ENCODE measurements at places on chromosomes 3 and 15. TPM values are rescaled to one million over a fixed set of nuclear protein-coding genes. Genes with fewer than 3 reads are reported as not detected.

The CCDC13 gene
- 2.9 TPM for total RNA-seq

The KPNA1 gene
- 35.9 TPM for total RNA-seq

The ANKRD63 gene
- not detected for total RNA-seq

The GOLGA8A gene
- total RNA-seq: 53.7 TPM

The BMF gene
- 7.3 TPM for total RNA-seq

The GP9 gene
- total RNA-seq: not detected

The DBR1 gene
- 15.8 TPM for total RNA-seq

The SELENOK gene
- total RNA-seq: 34.7 TPM

The C3orf85 gene
- total RNA-seq: not detected

The MAPK6 gene
- 14.1 TPM for total RNA-seq

The UMPS gene
- 17.0 TPM for total RNA-seq

The GRAMD2A gene
- total RNA-seq: not detected

The ZNF80 gene
- total RNA-seq: not detected

The DPPA2 gene
- total RNA-seq: not detected

The MFGE8 gene
- total RNA-seq: 432 TPM

The LRRN1 gene
- 0.33 TPM for total RNA-seq

The PLS1 gene
- total RNA-seq: not detected

The COLQ gene
- total RNA-seq: 5.1 TPM

The MOBP gene
- total RNA-seq: not detected

The SCAPER gene
- total RNA-seq: 23.8 TPM

The CHRNA7 gene
- total RNA-seq: 0.16 TPM

The DGKG gene
- 3.1 TPM for total RNA-seq

The RASGRP1 gene
- total RNA-seq: 1.1 TPM

The SLC6A1 gene
- total RNA-seq: 0.68 TPM

The XCR1 gene
- not detected for total RNA-seq

The BFSP2 gene
- not detected for total RNA-seq

The ARGFX gene
- not detected for total RNA-seq

The SEMA3F gene
- 4.6 TPM for total RNA-seq

The LIPH gene
- not detected for total RNA-seq

The NDUFAF3 gene
- total RNA-seq: 113 TPM

The PSTPIP1 gene
- total RNA-seq: 37.7 TPM

The C3orf49 gene
- total RNA-seq: not detected

The CMTM7 gene
- 43.2 TPM for total RNA-seq

The NEDD4 gene
- 17.0 TPM for total RNA-seq

The LMAN1L gene
- not detected for total RNA-seq

The CFAP100 gene
- total RNA-seq: not detected

The CHRFAM7A gene
- 10.1 TPM for total RNA-seq

The LRIG1 gene
- total RNA-seq: 152 TPM

The ASB14 gene
- not detected for total RNA-seq

The FGF12 gene
- 1.1 TPM for total RNA-seq

The TFDP2 gene
- 93.1 TPM for total RNA-seq

The IGSF11 gene
- not detected for total RNA-seq

The GOLGA8M gene
- total RNA-seq: 2.4 TPM

The GCSAM gene
- not detected for total RNA-seq

The CRABP1 gene
- not detected for total RNA-seq

The ISLR2 gene
- not detected for total RNA-seq

The CPNE9 gene
- total RNA-seq: not detected
